ENCODE measurements at places on chromosomes 1 and 21.

- no peak for DNase-seq
Observed at GRCh38 chr1:150528196-150528595, 12.6 kb downstream of the FALEC start.

- peak; percentile 61 for DNase-seq
Observed at GRCh38 chr1:31944205-31945089, 6.3 kb upstream of the PTP4A2 start.

DNA sequence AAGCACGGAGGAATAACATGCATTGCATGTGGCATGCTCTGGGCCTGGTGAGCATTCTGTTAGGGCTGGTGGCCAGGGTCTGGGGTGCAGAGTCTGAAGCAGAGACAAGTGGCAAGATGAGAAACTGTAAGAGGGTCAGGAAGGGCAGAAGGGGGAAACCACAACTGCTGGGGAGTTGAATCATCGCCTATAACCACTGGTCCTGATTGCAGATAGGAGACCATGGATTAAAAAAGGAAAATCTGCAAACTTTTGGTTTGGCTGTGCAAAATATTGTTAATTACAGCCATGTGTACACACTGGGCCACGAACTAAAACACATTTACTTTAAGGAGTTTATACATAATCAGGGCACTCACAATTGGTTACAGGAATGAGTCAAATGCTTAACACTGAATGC is 76.6 kb downstream of the TGFBR3 start:
- DNase-seq = no peak

DNA sequence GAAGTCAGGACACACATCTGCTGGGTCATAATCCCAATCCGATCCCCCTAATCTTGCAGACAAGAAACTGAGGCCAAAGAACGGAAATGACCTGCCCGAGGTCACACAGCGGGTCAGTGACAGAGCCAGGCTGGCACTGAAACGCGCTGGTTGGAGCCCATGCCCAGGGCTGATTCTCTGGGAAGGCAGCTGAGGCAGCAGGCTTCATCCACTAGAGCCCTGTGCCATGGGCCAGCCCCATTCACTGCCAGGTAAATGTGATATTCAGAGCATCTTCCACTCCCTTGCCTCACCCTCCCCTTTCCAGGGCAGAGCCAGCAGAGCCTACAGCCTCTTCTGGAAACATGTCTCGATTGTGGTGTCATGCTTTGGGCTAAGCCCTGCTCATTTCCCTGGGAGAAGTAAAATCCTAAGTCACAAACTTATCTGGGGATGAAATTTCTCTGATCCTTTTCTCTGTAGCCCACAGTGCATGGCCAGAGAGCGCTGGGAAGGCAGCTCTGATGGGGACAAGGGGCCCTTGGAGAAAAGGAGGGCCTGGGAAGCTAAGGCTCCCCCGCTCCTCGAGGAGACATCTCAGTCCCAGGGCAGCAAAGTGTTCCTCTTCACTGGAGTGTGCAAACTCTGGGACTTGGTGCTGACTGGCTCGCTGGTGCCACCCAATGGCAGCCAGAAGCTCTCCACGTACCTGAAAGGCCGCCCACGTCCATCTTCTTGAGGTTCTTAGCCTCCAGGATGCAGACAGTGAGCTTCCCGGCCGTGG is 110.4 kb downstream of the SYT2 start:
- no peak for DNase-seq

DNA sequence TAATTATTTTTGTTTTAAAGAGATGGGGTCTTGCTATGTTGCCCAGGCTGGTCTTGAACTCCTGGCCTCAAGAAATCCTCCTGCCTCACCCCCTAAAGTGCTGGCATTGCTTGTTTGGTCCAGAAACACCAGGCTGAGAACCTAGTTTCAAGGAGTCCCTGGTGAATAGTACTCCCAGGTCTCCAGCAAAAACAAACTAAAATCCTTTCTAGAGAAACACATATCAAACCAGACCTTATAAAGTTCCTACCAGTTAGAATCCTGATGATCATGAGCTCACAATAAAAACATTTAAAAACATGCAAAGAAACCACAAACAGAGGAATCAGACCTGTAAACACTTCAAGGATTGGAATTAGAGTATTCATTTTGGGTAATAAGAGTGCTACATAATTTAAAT is 34.4 kb upstream of the PADI1 start:
- DNase-seq = no peak

DNA sequence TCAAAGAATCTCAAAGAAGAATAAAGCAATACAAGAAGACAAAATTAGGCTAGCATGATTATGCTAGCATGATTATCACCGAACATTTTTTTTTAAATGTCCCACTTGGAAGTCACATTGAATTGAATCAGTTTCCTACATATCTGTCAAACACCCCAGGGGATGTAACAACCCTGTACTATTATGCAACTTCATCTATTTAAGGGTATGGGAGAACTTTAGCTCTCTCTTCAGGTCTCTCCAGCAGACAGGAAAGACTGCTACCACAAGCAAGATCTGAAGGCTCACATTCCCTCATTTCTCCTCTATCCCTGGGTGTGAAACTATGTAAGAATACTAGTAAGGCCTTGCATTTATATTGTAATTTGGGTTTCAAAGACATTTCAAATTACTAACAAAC is 52.8 kb downstream of the EDEM3 start:
- no peak for DNase-seq

All from activated gamma-delta T cell treated with anti-CD3 and anti-CD28 coated beads, Interleukin-2, amount 50 U/mL, for 16 hours (primary cell).